A549 treated with ZK216348 at 1 μM for 4 hours (cell line): ENCODE measurements at places on chromosomes 11 and 22. TPM values are rescaled to one million over a fixed set of nuclear protein-coding genes. Genes with fewer than 3 reads are reported as not detected.

RNH1 gene
- total RNA-seq = 101 to 180 TPM (median 170 TPM) in 5 replicates

SCGB1A1 gene
- total RNA-seq = not detected in 5 replicates

NOL12 gene
- total RNA-seq = 24.9 to 30.9 TPM (median 28.2 TPM) in 5 replicates

CRYBA4 gene
- not detected in 5 replicates for total RNA-seq

CCDC81 gene
- total RNA-seq = 0.17 to 0.29 TPM (median 0.28 TPM) in 4 of 5 replicates, not detected in the other
